ENCODE measurements at places on chromosomes 2 and 18. TPM values are rescaled to one million over a fixed set of nuclear protein-coding genes. Genes with fewer than 3 reads are reported as not detected.

The CAPG gene
- 59.5 TPM for total RNA-seq

The KLHL29 gene
- total RNA-seq = 0.31 TPM

The ACVR2A gene
- total RNA-seq = 2.4 TPM

The ALPG gene
- total RNA-seq = not detected

The ABCG8 gene
- not detected for total RNA-seq

The ALPI gene
- not detected for total RNA-seq

The TTC27 gene
- total RNA-seq = 57.3 TPM

The CXCR2 gene
- total RNA-seq = not detected

The GNAL gene
- not detected for total RNA-seq

The C1QL2 gene
- total RNA-seq = not detected

The PCGF1 gene
- 27.3 TPM for total RNA-seq

The YIPF4 gene
- total RNA-seq = 46.9 TPM

The CRIM1 gene
- total RNA-seq = 0.24 TPM

The TBR1 gene
- not detected for total RNA-seq

The DYNAP gene
- not detected for total RNA-seq

The CRYBA2 gene
- total RNA-seq = 0.81 TPM

The IMPACT gene
- 7.4 TPM for total RNA-seq

The IL36A gene
- total RNA-seq = not detected

The CCDC74B gene
- 1.0 TPM for total RNA-seq

The PIEZO2 gene
- 1.6 TPM for total RNA-seq

The PLEKHB2 gene
- total RNA-seq = 56.5 TPM

The CNGA3 gene
- total RNA-seq = not detected

The KLHL41 gene
- not detected for total RNA-seq

The FOXI3 gene
- total RNA-seq = not detected

The C2orf66 gene
- not detected for total RNA-seq

The KCNJ13 gene
- not detected for total RNA-seq

The SERPINB10 gene
- total RNA-seq = not detected

The SMC6 gene
- 46.6 TPM for total RNA-seq

The BOLL gene
- 0.11 TPM for total RNA-seq
